ENCODE measurements at places on chromosomes 4 and X.

DNA sequence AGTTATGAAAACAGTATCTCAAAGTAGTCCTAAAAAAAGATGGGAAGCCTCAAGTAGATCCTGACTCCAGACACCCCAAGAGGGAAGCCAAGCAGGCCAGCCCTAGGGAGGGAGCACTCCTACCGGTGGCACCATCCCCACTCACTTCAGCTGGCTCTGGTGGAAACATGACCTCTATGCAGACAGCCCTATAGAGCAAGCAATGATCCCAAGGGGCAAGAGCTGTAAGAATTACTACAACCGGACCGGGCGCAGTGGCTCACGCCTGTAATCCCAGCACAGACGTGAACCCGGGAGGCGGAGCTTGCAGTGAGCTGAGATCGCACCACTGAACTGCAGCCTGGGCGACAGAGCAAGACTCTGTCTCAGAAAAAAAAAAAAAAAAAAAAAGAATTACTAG, 5.7 kb downstream of the LETM1 start:
- H3K36me3 ChIP-seq = peaks cover 20% of the 10 kb centered on the region
- no peaks in the 10 kb centered on the region for H3K4me1 ChIP-seq
- no peak overlapping the region for H3K27ac ChIP-seq
- no peak overlapping the region for H3K4me3 ChIP-seq

DNA sequence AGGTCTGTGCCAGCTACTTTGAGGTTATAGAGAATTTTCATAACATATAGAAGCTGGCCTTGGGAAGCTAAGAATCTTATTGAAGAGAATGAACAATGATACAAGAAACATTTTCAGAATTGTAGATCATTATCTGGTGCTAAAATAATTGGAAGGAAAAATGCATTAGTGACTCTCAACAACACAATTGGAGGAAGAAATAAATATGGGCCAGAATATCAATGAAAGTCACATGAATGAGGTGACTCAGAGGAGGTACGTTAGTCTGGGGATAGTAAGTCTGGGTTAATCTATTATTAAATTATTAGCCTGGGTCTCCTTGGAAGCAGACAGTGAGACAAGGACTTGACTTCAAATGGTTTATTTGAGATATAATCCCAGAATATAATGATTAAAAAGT, 529.3 kb upstream of the SLIT2 start:
- no peak for DNase-seq
- H3K27ac ChIP-seq = no peak overlapping the region
- no peaks in the 10 kb centered on the region for H3K4me1 ChIP-seq

DNA sequence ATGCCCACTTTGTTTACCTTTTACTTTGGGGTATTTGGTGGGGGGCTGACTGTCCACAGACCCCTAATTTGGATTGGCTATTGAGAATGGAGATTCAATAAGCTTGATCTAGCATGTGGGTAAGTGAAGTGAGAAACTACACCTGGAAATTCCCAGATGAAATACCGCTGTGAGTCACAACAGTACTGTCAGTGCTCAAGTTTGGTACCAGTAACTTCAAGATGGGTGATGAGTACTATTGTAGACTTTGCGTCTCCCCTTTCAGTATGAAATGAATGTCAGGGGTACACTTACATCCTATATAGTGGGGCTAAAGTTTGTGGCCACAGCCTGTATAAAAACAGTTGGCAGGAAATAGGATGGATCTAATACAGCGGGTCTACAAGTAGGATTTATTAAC, 33.3 kb downstream of the HMGN5 start:
- H3K4me1 ChIP-seq = no peaks in the 10 kb centered on the region
- H3K27me3 ChIP-seq = no peaks in the 10 kb centered on the region
- no peak for DNase-seq
- H3K36me3 ChIP-seq = no peaks in the 10 kb centered on the region

GRCh38 chr4:53147197-53147596, 218.7 kb downstream of the SCFD2 start:
- H3K27me3 ChIP-seq = no peaks in the 10 kb centered on the region
- H3K4me3 ChIP-seq = no peak overlapping the region

- no peaks in the 10 kb centered on the region for H3K27me3 ChIP-seq
- DNase-seq = no peak
- no peak overlapping the region for H3K4me3 ChIP-seq
- no peaks in the 10 kb centered on the region for H3K4me1 ChIP-seq
- no peak overlapping the region for H3K27ac ChIP-seq
Observed at GRCh38 chrX:10341309-10341708, 184.5 kb downstream of the CLCN4 start.

GRCh38 chr4:99723612-99724011, 66.0 kb upstream of the C4orf54 start:
- no peak overlapping the region for H3K4me3 ChIP-seq
- no peak overlapping the region for H3K27ac ChIP-seq
- no peaks in the 10 kb centered on the region for H3K36me3 ChIP-seq

- no peak overlapping the region for H3K4me3 ChIP-seq
- H3K27ac ChIP-seq = no peak overlapping the region
- no peak for DNase-seq
- peaks cover 24% of the 10 kb centered on the region for H3K4me1 ChIP-seq
Observed at GRCh38 chr4:98574816-98575215, 83.6 kb downstream of the TSPAN5 start.
